SW480 (cell line): ENCODE measurements at places on chromosomes 6 and 20.

GRCh38 chr6:150696190-150696589, 96.5 kb downstream of the PLEKHG1 start:
- DNase-seq, result no peak

GRCh38 chr6:150361876-150362275, 6.9 kb upstream of the IYD start:
- no peak for DNase-seq

GRCh38 chr20:10475225-10475624, 40.1 kb downstream of the SLX4IP start:
- DNase-seq, result no peak

DNA sequence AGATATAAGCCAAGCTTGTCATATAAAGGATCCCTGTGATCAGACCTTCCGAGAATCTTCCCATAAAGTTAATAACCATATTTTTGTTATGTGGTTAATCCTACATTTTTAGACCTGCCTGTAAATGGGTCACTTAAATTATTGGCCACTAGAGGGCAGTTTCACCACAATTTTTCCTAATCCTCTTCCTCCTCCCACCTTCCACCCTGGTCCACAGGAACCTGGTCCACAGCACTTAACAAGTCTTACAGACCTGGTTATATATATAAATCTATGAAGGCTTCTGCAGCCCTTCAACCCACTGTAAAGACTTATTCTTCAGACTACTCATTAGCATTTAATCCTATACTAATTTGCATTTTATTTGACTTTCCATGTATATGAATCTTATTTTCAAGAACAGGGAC, 28.3 kb downstream of the MRS2 start:
- peak; percentile 3 for DNase-seq

GRCh38 chr6:11527274-11527870, 10.2 kb upstream of the TMEM170B start:
- no peak for DNase-seq

DNA sequence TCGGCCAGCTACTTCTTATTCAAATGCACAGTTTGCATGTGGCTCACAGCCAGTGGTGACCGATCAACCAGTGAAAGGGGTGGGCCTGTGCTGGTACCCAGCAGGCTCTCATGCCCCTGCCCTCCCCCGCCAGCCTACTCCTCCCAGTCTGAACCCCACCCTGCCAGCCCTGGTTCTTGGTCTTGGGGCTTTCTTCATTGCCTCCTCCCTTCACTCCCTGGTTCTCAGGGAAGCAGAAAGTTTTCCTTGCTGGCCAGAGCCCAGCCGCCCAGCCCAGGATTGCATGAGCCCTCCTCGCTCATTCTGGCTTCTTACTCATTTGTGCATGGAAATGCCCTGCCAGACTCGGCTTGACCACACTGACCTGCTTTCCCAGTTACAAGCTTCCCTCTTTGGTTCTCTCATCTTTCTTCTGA, 40.8 kb downstream of the KCNK17 start:
- no peak for DNase-seq

- DNase-seq, result peak; percentile 16
Measured at GRCh38 chr6:71107911-71108420, 151.1 kb upstream of the B3GAT2 start.

DNA sequence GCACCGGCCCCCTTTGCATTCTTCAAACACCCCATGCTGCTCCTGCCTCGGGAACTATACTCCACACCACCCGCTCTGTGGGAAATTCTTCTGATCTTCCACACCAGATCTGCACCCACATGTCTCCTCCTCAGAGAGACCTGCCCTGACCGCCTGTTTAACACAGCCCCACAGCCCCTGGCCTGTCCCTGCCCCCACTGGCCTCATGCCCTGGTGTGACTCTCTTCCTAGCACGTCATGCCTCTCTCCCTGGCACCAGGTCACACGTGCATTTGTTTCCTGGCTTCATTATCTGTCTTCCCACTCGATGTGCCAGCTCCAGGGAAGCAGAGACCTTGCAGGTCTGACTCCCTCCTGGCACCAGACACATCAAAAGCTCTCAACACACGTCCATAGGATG, 79.6 kb downstream of the ANKRD60 start:
- no peak for DNase-seq

GRCh38 chr20:23279836-23280235, 70.8 kb upstream of the NXT1 start:
- DNase-seq, result no peak

DNA sequence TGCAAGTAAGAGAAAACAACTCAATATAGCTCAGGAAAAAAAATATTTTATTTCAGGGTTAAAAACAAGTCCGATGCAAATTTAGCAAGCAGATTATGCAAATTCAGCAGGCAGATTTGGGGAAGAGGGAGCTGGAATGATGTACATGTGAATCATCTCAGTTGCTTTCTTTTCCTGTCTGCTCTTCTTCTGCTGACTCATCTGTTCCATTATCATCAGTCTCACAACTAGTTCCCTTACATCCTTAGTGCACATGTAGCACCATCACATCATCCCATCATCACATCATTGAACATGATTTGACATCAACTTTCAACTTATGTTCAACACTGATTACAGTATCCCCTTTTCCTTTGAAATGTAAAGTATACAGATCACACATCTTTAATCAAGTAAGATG, 11.5 kb upstream of the DEFB113 start:
- DNase-seq, result peak; percentile 1

DNA sequence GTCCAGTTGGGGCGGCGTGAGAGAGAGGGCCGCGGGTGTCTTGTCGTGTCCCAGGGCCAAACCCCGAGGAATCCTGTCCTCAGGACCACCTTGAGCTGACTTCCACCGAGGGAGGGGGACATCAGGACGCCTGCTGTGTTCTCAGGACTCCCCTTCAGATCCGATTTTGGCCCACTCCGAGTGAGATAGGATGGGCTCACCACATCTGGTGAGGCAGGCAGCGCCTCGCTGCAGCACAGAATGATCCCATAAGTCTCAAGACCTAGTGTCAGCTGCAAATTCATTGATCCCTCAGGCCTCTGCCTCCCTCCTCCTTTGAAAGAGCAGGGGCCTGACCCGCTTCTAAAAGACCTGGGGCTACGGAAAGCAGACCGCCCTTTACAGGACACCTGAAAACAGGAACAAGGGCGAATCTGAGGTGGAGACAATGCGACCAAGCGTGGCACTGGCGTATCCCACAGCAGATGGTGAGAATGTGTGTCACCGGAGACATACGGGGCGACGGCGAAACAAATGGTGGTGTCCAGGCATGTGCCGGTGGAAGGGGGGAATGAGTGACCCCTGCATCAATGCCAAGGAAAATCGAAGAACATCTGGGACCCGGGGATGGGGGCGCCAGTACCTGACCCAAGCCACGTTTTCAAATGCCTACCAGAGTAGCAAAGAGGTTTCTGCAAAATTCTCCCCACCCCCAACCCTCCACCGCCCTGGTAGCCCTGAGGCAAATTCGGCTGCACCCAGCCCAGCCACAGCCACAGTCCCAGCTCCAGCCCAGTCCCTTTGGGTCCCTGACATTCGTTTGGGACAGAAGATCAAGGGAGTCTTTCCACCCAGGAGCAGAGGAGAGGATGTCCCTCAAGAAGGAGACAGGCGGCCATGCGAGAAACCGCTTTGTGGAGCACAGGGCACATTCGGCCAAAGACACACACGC, 162.1 kb upstream of the ZNF337 start:
- DNase-seq, result no peak

DNA sequence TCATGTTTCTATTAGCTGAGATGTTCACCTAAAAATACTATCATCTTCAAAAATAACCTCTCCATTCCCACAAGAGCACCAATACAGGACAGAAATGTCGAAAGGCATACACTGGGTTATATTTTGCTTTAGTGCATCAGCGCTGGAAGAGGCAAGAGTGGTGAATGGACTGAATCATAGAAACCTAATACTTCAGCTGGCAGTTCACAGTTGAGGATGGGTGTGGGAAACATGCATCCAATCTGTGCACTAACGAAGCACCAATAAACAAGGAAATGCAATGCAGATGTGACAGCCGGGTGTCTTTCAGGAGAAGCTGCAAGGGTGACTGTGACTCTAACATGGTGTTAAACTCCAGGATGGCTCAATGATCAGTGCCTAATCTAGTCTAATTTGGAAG, 365.8 kb downstream of the ESR1 start:
- DNase-seq, result no peak

- no peak for DNase-seq
Measured at GRCh38 chr6:87115402-87116135, 20.7 kb upstream of the CGA start.

- no peak for DNase-seq
Measured at GRCh38 chr6:110965629-110966229, 7.2 kb downstream of the GTF3C6 start.

- no peak for DNase-seq
Measured at GRCh38 chr6:113600551-113601339, 256.4 kb upstream of the MARCKS start.

- DNase-seq, result no peak
Measured at GRCh38 chr6:27474672-27475071, 1.8 kb upstream of the ZNF184 start.

- DNase-seq, result no peak
Measured at GRCh38 chr20:40254023-40254772, 434.8 kb downstream of the MAFB start.

DNA sequence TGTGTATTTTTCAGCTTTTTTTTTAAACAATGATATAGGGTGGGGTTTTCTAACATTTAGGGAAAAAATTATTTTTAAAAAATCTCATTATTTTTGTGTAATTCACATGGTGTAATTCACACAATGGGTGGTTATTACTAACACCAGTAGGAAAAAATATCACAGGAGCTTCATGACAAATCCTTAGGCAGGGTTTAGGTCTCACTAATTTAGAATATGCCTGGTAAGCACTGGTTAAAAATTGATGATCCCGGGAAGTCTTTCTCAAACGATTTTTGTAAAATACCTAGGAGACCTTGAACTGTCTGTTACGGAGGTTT, 29.5 kb upstream of the ZNF217 start:
- DNase-seq, result no peak

DNA sequence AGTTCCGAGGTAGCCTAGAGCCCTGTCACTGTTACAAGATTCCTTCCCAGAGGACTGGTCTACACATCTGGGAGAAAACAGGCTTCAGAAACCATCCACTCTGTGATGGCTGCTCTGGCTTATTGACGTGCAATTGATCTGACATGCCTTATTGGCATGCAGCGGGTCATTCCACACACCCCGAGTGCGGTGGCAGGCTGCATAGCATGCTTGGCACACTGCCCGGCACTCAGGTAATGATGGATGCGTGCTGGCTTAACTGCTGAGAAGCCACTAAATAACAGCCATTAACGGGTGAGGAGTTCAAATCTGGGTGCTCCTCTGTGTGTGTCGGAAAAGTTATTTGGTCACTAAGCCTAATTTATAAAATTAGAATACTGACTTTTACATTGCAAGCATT, 67.9 kb upstream of the CDH4 start:
- no peak for DNase-seq

- no peak for DNase-seq
Measured at GRCh38 chr6:70456735-70457134, 43.4 kb downstream of the FAM135A start.

GRCh38 chr20:1879369-1879768, 15.8 kb upstream of the SIRPA start:
- DNase-seq, result no peak

GRCh38 chr6:6851059-6851948, 256.5 kb upstream of the RREB1 start:
- DNase-seq, result peak; percentile 44

GRCh38 chr6:44538807-44539201, 151.3 kb downstream of the CDC5L start:
- DNase-seq, result no peak

- DNase-seq, result no peak
Measured at GRCh38 chr6:112683106-112683505, 336.0 kb downstream of the RFPL4B start.

- DNase-seq, result no peak
Measured at GRCh38 chr20:3003416-3003815, 40.0 kb upstream of the GNRH2 start.

- DNase-seq, result peak; percentile 33
Measured at GRCh38 chr20:21435576-21435975, 38.2 kb upstream of the NKX2-4 start.

DNA sequence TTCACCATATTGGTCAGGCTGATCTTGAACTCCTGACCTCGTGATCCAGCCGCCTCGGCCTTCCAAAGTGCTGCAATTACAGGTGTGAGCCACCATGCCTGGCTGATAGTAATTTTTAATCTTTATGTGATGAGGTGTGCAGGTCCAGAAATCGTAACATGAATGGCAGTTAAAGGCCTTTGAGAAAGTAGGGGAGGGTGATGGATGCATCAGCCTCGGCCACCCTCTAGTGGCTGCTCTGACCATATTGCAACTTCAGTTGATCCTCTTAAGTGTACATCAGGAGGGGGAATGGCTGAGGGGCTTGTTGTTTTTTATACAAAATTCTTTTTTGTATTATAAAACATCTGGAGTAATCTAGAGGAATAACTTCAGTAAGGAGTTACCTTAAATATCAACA, 193.0 kb downstream of the ZFAND3 start:
- peak; percentile 32 for DNase-seq

- no peak for DNase-seq
Measured at GRCh38 chr6:155352811-155353210, 38.5 kb upstream of the TFB1M start.

GRCh38 chr20:44254073-44254472, 7.0 kb downstream of the GDAP1L1 start:
- DNase-seq, result no peak

- no peak for DNase-seq
Measured at GRCh38 chr6:142265476-142265875, 36.3 kb upstream of the ADGRG6 start.

GRCh38 chr6:119182875-119183274, 104.4 kb upstream of the FAM184A start:
- no peak for DNase-seq

- DNase-seq, result no peak
Measured at GRCh38 chr6:166492092-166492741, 94.3 kb downstream of the RAMACL start.

DNA sequence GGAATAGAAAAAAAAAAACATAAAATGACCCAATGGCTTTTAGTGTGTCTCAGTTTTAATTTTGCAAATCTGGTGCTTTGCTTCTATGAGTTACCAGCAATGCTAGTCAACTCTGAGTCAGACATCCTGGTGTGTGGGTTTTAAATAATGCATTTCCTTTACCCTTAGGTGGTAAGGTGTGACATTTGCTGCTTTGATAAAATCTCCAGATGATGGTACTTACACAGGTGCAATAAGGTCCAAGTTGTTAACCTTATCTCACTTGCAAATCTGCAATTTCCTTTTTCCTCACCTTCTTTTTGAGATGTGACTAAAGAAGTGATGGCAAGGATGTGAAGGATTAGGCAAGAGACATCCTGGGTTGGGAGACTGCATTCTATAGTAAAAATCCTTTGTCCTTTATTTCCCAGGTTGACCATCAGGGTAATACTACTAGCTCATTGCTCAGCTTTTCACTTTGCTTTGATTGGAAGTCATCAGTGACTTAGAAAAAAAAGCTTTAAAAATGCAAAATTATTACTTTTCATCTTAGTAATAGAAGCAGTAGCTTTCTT, 818.5 kb upstream of the FLRT3 start:
- DNase-seq, result no peak

- DNase-seq, result no peak
Measured at GRCh38 chr6:38599261-38599660, 40.5 kb downstream of the BTBD9 start.

- DNase-seq, result peak; percentile 0
Measured at GRCh38 chr6:24006254-24006653, 119.8 kb upstream of the NRSN1 start.

GRCh38 chr6:16684896-16685554, 76.2 kb downstream of the ATXN1 start:
- peak; percentile 59 for DNase-seq
